Dermis blood vessel endothelial cell (primary cell): ENCODE measurements at places on chromosomes 3 and 15. TPM values are rescaled to one million over a fixed set of nuclear protein-coding genes. Genes with fewer than 3 reads are reported as not detected.
A peak's percentile ranks its signal among the peaks of the same experiment; 100 is the strongest.

Gene ECE2
- not detected in 2 replicates for total RNA-seq

DNA sequence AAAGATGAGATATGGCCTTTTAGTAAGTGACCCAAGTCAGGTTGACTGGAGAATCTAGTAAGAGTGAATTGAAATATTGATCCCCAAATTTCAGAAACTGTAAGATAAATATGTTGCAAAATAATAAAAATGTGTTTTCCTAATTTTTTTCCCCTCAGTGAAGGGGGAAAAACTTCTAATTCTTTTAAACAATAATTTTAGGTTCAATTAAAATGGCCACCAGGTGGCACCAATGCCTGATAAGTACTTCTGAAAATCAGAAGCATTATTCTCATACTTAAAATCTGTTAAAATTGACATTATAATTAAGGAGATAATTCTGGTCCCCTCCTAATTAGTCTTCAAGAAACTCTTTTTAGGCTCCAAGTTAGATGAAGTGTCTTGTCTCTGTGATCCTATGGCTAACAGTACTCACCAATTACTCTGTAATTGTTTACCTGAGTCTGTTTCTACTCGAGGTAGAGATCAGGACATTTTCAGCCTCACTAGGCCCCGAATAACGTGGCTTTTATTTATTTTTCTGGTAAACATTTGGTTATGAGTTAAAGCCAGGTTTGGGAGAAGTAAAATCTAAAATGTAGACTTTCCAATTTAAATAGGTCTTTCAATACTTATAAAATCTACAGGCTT is 52.6 kb downstream of the NMD3 start:
- DNase-seq, result peak; percentile 73

DNA sequence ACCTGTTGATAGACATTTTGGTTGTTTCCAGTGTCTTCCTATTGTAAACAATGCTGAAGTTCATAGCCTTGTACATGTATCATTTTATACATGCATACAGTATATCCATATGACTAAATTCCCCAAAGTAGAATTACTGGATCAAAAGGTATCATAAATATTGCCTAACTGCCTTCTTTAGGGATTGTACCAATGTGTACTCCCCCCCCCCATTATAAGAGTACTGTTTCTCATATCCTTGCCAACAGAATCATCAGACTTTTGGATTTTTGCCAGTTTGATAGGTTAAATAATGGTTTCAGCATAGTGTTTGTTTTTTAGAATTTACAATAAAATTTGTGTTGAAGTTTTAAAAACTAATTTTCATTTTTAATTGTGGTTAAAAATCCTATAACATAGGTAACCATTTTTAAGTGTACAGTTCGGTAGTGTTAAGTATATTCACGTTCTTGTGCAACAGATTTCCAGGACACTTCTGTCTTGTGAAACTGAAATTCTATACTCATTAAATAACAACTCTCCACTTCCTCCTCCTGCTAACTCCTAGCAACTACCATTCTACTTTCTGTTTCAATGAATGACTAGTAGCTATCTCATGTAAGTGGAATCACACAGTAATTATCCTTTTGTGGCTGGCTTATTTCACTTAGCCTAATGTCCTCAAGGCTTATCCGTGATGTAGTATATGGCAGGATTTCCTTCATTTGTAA is 30.8 kb upstream of the MAP3K13 start:
- peak; percentile 77 for DNase-seq

- DNase-seq, result no peak
Measured at GRCh38 chr3:54303517-54304375, 181.4 kb downstream of the CACNA2D3 start.

DNA sequence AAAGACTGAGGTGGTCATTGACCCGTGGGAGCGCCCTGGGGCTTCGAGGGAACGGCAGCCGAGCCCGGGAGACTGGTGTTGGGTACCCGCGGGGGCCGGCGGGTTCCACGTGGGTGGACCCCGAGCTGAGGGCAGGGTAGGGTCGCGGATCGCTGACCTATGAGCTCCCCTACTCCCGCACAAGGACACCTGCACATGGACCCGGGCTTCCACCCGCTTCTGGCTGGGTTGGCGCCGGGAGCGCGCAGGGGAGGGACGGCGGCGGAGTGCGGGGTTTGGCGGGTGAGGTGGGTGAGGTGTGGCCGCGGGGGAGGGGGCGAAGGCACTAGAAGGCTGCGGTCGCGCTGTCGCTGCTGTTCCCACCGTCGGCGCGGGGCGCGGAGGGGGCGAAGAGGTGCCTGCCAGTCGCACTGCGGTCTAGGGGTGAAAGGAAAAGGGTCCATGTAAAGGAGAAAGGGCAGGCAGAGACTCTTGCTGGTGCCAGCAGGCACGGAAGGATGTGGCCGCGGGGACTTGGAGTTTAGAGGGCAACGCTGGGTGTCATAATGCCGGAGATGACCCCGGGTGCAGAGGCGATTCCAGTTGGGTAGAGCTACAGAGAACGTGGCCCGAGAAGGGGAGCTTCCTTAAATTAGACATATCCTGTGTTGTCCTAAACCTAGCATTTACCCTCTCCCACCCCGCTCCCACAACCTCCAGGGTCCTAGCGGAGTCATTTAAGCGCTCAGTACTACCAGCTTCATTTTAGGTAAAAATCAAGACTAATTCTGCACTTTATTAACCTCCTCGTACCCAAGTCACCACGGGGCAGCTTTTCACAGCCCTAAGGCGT is 245.9 kb upstream of the TOPAZ1 start:
- DNase-seq, result no peak

DNA sequence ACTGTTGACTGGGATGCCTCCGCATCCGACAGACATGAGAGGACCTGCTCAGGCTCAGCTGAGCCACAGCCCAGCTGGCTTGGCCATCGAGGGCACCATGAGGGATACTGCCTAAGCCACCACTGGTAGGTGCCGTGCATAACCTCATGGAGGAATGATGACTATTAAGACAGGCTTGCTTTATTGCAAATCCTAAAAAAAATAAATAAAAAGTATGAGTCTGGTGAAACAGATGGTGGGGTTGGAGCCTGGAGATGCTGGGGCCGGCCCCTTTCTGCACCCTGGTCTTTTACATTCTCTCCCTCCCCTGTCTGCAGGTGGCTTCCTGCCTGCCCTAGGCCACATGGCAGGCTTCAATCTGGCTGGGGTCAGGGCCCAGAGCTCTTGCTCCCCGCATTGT is 24.0 kb upstream of the RAD18 start:
- no peak for DNase-seq

- DNase-seq, result no peak
Measured at GRCh38 chr15:70200511-70201424, 103.1 kb upstream of the TLE3 start.

GRCh38 chr3:160180581-160181216 is 44.5 kb upstream of the C3orf80 start:
- DNase-seq, result peak; percentile 56
